ENCODE measurements at places on chromosomes 4 and X.

DNA sequence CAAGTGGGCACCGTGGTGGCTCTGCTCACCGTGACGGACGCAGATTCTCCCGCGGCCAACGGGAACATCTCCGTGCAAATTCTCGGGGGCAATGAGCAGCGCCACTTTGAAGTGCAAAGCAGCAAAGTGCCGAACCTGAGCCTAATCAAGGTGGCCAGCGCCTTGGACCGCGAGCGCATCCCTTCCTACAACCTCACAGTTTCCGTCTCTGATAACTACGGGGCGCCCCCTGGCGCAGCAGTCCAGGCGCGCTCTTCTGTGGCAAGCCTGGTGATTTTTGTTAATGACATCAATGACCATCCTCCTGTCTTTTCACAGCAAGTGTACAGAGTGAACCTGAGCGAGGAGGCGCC lies 2.7 kb downstream of the FAT4 start:
- peak; percentile 46 for DNase-seq

- peak; percentile 73 for DNase-seq
Measured at GRCh38 chr4:28443801-28444412, 1583.3 kb downstream of the STIM2 start.

- no peak for DNase-seq
Measured at GRCh38 chrX:1027133-1027532, 185.3 kb downstream of the CRLF2 start.

- no peak for DNase-seq
Measured at GRCh38 chr4:118826723-118827444, 9.0 kb downstream of the SEC24D start.

DNA sequence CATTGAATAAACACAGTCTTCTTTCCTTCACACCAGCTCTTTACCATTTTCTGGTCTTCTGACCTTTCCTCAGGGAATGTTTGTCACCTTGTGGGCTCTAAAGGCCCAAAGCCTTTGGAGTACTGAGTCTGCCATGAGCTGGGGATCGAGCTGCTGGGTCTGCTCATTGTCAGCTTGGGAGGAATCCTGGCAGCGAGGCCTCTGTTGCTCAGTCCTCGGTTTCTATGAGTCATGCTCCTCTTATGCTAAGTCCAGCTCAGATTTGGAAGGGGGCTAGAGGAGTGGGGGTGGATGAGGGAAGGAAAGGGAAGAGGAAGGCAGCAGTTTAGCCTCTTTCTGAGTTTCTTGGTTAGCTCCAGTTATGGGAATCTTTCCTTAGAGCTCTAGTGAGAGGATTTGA lies 31.1 kb downstream of the NHSL2 start:
- DNase-seq: no peak

- DNase-seq: peak; percentile 58
Measured at GRCh38 chrX:39813631-39814277, 284.0 kb downstream of the BCOR start.

- no peak for DNase-seq
Measured at GRCh38 chr4:185513489-185514181, 21.7 kb downstream of the PDLIM3 start.

- no peak for DNase-seq
Measured at GRCh38 chrX:105006996-105007395, 213.5 kb downstream of the TEX13A start.

DNA sequence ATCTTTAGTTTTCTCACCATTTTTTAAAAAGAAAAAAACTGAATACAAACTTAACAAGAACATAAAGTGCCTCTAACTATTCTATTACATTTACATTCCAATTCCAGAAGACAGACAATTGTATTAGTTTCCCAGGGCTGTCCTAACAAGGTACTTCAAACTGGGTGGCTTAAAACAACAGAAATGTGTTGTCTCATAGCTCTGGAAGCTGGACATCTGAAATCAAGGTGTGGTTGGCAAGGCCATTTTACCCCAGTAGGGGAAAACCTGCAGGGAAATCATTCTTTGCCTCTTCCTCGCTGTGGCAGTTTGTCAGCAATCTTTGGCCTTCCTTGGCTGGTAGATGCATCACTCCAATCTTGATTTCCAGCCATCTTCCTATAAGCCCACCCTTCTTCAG lies 37.5 kb upstream of the TMEM33 start:
- DNase-seq: no peak

GRCh38 chrX:54492340-54492739 lies 3.7 kb downstream of the FGD1 start:
- no peak for DNase-seq

DNA sequence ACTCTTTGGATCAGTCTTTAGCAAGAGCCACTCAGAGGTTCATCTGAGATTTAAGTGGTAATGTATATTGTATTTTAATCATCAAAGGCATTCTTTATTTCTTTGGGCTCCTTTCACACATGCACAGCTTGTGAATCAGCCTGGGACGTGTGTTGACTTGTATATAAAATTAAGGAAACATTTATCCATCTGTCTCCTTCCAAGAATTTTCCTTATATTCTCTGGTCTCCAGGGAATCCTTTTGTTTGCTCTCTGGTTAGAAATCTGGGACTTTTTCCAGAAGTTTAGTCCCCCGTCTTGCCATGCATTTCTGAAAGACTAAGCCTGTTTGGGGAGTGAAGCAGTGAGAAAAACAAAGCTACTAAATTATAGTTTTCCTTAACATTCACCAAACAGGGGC lies 212.3 kb downstream of the DCAF12L2 start:
- DNase-seq: no peak

GRCh38 chr4:95061220-95061619 lies 303.5 kb downstream of the BMPR1B start:
- no peak for DNase-seq

GRCh38 chrX:103586314-103586646 lies 965 bp downstream of the TCEAL4 start:
- no peak for DNase-seq

DNA sequence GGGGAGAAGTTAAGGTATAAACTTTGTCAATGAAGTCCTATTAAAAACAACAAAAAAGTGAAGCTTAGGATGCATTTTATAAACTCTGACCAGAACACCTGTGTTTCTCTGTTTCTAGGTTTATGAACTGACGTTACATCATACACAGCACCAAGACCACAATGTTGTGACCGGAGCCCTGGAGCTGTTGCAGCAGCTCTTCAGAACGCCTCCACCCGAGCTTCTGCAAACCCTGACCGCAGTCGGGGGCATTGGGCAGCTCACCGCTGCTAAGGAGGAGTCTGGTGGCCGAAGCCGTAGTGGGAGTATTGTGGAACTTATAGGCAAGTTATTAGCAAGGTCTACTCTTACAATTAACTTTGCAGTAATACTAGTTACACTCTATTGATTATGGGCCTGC lies 46.6 kb downstream of the HTT start:
- DNase-seq: no peak
